ENCODE measurements at places on chromosomes 13 and 19. TPM values are rescaled to one million over a fixed set of nuclear protein-coding genes. Genes with fewer than 3 reads are reported as not detected.

Gene C1QTNF9B
- total RNA-seq: not detected

Gene DIS3
- 53.0 TPM for total RNA-seq

Gene CA11
- total RNA-seq: 2.3 TPM

Gene RHPN2
- 3.3 TPM for total RNA-seq

Gene CARM1
- total RNA-seq: 25.7 TPM

Gene JAK3
- 3.0 TPM for total RNA-seq

Gene SHC2
- total RNA-seq: 3.5 TPM

Gene ZNF541
- not detected for total RNA-seq

Gene KL
- total RNA-seq: not detected

- no peak for DNase-seq
These were observed 124.7 kb downstream of the GPC5 start for GRCh38 chr13:91523116-91523515.

- DNase-seq: no peak
These were observed 42.0 kb downstream of the DCLK1 start for GRCh38 chr13:36089130-36089647.

DNA sequence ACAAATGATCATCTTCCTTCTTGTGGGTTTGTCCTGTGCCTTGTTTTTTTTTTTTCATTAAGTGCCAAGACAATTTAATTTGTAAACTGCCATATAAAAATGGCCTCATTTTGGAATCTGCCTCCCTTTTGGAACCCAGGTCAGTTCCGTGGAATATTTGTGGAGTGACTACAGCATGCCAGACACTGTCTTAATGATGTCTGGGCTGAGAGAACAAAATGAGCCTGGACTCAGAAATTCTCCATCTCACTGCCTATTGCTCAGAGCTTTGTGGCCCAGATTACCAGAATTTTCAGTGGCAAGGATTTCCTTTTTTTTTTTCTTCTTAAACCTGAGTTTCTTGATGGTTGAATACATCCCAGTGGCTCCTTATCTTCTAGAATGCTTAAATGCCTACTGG, 340.6 kb downstream of the ENOX1 start:
- DNase-seq: no peak

DNA sequence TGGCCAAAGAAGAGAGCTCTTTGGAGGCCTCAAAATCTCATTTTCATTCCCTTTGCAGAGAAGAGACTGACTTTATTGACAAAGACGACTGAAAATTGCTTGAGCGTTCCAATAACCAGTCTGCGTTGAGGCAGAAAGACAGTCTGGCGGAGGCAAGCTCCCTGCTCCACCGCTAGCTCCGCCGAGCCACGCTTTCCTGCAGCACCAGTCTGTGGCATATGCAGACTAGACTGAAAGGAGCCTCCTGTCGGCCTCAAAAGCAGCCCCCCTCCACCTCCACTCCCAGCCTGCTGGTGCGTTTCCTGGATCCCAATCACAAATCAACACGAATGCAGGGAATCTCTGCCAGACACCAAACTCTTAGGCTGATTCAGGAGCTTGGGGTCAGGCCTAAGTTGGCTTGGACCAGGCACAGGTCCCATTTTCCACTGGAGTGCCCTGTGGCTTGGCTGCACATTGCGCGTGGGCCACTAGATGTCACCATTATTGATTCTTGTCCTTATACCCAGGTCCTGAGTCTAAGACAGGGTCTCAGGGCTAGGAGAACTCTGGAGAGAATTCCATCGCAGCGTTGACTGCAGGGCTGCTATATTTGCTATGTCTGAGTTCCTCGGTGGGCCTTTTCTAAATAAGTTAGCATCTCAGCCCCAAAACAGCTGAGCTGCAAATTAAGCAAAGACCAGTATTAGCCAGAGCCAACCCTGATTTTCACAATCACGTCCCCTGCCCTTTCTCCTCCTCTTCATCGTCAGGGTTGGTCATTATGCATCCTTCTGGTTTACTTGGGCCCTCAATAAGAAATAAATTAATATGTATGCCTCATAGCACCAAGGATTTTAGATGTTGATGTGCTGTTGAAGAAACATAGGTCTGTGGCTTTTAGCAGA, 5.2 kb upstream of the ZNF507 start:
- DNase-seq: no peak

DNA sequence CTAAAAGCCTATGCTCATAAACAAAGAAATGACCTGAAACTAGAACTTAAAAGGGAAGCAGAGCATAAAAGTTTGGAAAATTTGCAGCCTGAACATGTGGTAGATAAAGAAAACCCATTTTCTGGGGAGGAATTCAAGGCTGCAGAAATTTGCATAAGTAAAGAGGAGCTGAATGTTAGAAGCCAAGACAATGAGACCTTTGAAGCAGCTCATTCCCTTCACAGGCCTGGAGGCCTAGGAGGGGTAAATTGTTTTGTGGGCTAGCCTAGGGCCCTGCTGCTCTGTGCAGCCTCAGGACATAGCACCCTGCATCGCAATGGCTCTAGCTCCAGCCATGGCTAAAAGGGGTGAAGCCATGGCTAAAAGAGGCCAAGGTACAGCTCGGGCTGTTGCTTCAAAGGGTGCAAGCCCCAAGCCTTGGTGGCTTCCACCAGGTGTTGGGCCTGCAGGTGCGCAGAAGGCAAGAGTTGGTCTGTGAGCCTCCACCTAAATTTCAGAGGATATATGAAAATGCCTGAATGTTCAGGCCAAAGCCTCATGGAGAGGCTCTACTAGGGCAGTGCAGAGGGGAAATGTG, 38.3 kb downstream of the ZIC2 start:
- DNase-seq: no peak

- no peak for DNase-seq
These were observed 44.3 kb downstream of the MTMR6 start for GRCh38 chr13:25242956-25243355.

DNA sequence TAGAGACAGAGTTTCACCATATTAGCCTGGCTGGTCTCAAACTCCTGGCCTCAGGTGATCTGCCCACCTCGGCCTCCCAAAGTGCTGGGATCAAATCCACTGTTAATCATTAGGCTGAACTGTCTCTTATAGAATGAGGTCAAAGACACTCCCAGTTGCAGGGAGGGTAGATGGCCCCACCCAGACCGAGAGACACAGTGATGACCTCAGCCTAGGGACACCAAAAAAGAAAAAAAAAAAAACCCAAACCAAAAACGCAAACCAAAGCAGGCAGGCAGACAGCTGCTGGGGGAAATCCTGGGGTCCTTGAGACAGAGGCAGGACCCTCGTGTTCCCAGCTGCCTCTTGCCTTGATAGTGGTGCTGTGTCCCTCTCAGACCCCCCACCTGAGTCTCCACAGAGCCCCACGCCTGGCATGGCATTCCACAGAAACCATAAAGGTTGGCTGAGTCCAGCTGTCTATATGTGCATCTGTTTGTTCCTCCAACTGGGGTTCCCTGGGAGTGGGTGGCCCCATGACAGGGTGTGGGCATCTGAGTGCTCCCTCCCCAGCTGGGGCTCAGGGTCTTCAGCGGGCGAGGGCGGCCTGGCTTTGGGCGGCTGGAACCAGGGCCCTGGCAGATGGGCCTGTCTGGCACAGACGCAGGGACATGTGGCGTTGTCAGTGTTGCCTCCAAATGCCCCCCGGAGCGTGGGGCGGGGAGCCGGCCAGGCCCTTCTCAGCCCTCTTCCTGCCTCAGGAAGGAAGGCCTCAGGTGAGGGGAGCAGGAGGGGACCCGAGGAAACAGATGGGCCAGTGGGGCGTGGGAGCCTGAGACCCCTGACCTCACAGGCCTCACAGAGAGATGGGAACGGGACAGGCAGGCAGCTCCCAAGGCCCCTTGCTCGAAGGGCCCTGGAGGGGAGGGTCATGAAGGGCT, 5.2 kb downstream of the DAND5 start:
- no peak for DNase-seq

DNA sequence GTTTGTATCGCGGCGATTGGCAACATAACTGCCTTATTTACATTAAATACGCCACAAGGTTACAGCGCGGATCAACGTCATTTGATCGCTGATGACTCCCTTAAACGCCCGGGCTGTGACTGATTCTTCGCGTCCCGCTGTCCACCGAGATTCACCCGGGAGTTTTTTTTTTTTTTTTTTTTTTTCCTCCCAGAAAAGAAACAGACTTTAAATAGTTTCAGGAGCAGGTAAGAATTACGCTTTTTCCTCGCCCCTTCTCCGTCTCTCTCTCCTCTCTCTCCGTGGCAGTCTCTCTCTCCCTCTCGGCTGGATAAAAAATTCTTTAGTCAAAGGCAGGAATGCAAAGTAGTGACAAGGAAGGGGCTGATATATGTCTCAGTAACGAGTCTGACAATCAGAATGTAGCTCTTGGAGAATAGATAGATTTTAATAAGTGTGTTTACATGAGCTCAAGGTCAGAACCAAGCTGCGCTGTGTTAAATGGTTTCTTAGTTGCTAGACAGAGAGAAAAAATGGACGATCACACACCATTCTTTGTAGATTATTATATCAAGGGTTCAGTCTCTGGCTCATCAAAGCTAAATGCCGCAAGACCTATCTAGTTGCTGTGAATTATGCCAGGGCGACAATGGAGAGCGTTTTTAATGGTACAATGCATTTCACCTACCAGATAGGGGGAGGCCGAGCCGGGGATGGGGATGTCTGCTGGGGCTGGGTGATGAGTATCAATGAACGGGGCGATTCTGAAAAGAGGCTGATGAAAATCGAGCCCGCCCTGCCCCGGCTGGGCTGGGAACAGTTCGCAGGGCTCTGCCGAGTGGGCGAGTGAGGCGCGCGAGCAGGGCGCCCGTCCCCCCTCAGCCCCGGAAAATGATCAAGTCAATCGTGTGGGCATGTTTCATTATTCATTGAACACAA, 147.2 kb upstream of the ZNF536 start:
- no peak for DNase-seq

GRCh38 chr13:91878491-91878890, 480.1 kb downstream of the GPC5 start:
- no peak for DNase-seq

- DNase-seq: no peak
These were observed 8.0 kb upstream of the POU2F2 start for GRCh38 chr19:42140125-42140754.

GRCh38 chr13:63297163-63297562, 1881.5 kb upstream of the PCDH20 start:
- no peak for DNase-seq

DNA sequence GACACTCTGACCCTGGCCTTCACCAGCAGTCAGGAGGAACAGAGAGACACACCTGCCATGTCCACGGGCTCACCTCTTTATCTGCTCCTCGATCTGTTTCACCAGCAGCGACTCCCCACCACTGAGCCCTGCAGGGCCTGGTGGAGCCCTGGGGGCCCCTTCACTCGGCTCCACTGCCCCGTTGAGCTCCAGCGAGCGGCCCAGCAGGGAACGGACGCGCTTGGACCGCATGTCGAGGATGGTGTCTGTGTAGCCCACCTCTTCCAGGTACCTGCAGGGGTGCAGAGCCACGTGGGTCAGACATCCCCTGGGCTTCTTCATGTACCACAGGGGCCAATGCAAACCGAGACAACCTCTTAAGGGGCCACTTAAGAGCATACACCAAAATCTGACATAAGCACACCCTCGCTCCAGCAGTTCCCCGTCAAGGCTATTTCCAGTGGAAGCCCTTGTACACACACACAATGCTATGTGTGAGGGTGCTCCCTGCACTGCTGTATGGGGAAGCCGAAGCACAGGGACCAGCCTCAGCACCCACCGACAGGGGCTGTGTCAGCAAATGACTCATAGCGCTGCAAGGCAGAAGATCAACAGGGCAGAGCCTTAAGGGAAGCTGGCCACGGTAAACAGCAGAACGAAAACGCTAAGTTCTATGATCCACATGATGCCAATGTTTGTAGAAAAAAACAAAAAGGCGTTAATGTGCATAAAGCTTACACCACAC, 12.7 kb upstream of the FKRP start:
- no peak for DNase-seq

- DNase-seq: no peak
These were observed 1443.1 kb downstream of the PCDH9 start for GRCh38 chr13:65787082-65787481.

DNA sequence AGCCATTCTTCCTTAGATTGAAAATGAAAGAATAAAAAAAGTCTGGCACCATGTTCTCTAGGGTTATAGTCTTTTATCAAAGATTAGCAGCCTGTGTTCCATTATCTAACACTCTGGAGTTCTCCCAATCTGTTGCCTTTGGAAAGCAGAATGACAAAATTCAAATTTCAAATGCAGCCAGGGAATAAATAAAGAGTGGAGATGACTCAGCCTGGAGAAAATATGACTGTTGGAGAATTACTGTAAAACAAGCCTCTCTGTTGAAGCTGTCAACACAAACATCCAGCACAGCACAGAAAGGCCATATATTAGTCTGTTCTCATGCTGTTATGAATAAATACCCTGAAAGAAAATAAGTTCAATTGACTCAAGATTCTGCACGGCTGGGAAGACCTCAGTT, 650.5 kb upstream of the SLC10A2 start:
- DNase-seq: no peak

- no peak for DNase-seq
These were observed 1.1 kb downstream of the ADAMTS10 start for GRCh38 chr19:8609279-8610040.

- no peak for DNase-seq
These were observed 133.5 kb upstream of the KL start for GRCh38 chr13:32882691-32883090.

DNA sequence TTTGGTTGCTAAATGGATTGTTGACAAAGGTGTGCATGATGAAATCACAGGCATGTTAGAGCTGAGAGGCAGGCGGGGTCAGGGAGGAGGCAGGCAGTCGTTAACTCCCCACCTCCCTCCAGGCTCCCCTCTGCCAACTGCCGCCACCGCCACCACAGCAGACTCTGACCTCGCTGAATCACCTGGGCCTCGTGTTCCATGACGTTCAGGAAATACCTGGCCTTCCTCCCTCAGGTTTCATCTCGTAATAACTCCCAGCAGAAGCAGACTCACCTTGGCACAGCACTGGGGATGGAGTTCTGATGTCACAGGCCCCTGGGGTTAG, 198.5 kb downstream of the KATNAL1 start:
- no peak for DNase-seq

DNA sequence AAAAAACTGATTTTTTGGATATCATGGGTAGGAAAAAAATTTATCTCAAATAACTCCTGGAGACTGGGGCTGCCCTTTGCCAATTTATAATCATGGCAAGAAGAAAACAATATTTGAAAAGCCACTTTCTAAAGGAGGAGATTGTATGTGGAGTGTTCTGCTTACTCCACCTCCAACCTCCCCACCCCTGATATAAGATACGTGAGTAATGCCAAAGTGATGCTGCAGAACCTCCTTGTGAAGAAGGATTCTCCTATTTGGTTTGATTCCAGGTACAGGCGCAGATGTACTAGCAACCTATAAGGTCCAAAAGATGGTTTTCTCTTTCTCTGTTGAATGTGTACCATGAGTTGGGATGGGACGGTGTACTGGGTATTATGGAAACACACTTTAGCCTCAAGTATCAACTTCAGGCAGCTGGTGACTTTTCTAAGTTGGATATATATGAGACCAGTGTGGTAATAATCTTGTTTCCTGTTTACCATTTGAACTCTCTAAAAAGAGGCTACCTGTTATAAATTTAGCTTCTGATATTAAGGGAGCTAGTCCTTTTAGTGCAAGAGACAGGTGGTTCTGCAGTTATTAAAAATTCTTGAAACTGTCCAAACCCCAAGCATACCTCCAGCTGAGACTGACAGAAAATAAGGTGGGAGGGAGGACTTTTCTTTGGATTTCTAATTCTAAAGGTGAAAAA, 724.0 kb upstream of the MIR17HG start:
- no peak for DNase-seq
